ENCODE measurements at places on chromosomes 11 and 22. TPM values are rescaled to one million over a fixed set of nuclear protein-coding genes. Genes with fewer than 3 reads are reported as not detected.

The MRGPRE gene
- total RNA-seq: not detected

The OR4P4 gene
- total RNA-seq: not detected

The TSGA10IP gene
- not detected for total RNA-seq

The DCUN1D5 gene
- 25.5 TPM for total RNA-seq

The SERHL2 gene
- total RNA-seq: 3.9 TPM

The PIH1D2 gene
- total RNA-seq: 1.2 TPM

The MS4A6A gene
- total RNA-seq: 40.8 TPM

The TSPAN32 gene
- total RNA-seq: 2.6 TPM

The RIC3 gene
- total RNA-seq: 7.9 TPM

The APOA1 gene
- total RNA-seq: 4.5 TPM

The ZC3H7B gene
- total RNA-seq: 24.5 TPM

The RFPL3 gene
- not detected for total RNA-seq

The BACE1-AS gene
- total RNA-seq: 9.0 TPM

The PATE2 gene
- total RNA-seq: not detected

The KIF18A gene
- 0.43 TPM for total RNA-seq

The KDM4E gene
- total RNA-seq: not detected

The PSMC3 gene
- total RNA-seq: 130 TPM

The OR8D4 gene
- total RNA-seq: not detected

All from right atrium auricular region (tissue), 2 donors.